NCI-H1436 treated with DMSO at 0.1 percent for 48 hours (cell line): ENCODE measurements at places on chromosomes 13 and 19.

GRCh38 chr13:40484101-40484800 lies 182.2 kb downstream of the FOXO1 start:
- no peak for DNase-seq

DNA sequence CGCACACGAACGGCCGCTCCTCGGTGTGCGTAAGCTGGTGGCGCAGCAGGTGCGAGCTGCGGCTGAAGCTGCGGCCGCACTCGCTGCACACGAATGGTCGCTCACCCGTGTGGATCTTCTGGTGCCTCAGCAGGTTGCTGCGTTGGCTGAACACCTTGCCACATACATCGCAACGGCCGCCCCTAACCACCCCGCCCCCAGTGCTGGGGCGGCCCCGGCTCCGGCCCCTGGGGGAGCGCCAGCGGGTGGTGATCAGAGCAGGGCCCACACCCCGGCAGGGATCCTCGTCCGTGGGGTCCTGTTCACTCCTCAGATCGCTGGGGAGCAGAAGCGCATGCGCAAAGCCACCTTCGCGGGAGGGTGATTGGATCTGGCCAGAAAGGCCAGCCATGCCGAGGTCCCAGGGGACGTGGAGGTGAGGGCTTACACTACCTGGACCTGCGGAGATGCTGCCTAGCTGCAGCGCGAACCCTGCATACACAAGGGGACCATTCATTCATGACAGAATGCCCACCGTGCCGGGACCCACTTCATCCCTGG lies 4.7 kb upstream of the UBE2M start:
- no peak for DNase-seq

DNA sequence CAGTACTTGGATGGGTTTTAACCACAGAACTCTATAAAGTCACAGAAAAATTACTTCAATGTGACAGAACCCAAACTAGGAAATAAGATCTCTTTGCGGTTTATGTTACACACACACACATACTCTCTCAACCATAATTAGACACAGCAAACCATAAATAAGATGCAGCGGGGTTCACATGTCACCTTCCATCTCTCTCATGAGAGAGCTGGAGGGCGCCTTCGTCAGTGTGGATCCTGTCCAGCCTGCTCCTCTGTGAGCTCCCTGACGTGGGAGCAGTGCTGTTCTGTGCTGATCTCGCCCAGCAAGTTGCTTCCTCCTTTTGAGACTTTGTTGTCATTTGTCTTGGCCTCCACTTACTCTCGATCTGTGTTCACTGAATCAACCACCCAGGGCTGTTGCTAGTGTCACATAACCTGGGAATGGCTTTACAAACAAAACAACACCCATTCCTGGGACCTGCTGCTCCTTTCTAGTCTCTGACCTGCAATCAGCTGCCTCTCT lies 204.9 kb upstream of the KL start:
- DNase-seq: no peak

DNA sequence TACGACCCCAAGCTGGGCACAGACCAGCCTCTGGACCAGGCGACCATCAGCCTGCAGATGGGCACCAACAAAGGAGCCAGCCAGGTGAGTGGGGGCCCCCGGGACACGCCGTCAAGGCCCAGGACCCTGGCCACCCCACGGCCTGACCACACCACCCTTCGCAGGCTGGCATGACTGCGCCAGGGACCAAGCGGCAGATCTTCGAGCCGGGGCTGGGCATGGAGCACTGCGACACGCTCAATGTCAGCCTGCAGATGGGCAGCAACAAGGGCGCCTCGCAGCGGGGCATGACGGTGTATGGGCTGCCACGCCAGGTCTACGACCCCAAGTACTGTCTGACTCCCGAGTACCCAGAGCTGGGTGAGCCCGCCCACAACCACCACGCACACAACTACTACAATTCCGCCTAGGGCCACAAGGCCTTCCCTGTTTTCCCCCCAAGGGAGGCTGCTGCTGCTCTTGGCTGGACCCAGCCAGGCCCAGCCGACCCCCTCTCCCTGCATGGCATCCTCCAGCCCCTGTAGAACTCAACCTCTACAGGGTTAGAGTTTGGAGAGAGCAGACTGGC lies 9.6 kb downstream of the ELOF1 start:
- no peak for DNase-seq

DNA sequence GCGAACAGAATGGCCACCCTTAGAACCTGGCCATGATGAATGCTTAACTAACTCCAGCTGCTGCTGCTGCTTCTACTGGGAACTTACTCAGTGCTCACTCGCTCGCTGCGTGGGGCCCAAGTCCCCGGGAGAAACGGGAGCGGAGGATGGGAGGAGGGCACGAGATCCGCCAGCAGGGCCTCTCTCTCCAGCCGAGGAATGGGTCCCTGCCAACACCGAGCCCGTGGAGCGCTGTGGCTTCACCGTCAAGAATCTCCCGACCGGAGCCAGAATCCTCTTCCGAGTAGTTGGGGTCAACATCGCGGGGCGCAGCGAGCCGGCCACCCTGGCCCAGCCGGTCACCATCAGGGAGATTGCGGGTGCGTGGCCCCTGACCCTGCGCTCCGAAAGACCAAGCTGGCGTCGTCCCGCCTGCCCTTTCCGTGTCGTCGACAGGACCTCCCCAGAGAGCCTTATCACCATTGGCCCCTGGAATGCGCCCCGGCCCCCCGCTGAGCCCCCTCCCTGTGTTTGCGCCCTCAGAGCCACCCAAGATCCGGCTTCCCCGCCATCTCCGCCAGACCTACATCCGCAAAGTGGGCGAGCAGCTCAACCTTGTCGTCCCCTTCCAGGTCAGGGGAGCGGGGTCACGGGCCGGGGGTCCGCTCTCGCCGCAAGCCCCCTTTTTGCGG lies 17.8 kb upstream of the EMC10 start:
- DNase-seq: no peak

- DNase-seq: no peak
Observed at GRCh38 chr19:29320086-29320485, 107.1 kb upstream of the UQCRFS1 start.

DNA sequence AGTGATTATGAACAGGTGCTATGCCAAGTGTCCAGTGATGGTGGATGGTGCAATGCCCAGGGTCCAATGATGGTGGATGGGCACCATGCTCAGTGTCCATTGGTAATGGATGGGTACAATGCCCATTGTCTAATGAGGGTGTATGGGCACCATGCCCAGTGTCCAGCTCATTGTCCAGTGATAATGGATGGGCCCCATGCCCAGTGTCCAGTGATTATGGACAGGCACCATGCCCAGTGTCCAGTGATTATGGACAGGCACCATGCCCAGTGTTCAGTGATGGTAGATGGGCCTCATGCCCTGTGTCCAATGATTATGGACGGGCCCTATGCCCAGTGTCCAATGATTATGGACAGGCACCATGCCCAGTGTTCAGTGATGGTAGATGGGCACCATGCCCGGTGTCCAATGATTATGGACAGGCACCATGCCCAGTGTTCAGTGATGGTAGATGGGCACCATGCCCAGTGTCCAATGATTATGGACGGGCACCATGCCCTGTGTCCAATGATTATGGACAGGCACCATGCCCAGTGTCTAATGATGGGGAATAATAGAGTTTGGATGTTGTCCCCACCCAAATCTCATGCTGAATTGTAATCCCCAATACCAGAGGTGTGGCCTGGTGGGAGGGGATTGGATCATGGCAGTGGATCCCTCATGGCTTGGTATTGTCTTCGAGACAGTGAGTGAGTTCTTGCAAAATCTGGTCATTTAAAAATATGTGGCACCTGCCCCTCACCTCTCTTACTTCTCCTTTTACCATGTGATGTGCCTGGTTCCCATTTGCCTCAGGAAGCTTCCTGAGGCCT lies 87.8 kb downstream of the ANKRD10 start:
- DNase-seq: no peak

DNA sequence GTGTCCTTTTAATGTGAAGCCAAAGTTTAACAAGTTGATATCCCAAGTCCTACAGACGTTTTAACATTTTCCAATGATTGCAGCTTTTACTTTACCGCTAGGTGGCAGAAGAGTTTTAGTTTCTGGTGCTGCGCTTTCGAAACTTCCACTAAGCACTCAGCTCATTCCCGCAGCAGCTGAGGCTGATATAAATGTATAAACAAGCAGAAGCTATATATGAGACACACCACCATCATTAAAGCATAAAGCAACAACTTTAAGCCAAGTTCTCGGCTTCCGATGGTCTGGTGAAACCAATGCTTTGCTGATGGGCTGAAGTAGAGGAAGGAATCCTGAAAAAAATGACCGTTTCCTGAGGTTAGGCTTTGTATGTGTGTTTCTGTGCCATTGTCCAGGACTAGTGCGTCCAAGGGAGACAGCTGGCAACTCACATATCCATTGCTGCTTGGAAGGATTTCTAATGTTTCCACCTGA lies 753.9 kb downstream of the OLFM4 start:
- peak; percentile 28 for DNase-seq

DNA sequence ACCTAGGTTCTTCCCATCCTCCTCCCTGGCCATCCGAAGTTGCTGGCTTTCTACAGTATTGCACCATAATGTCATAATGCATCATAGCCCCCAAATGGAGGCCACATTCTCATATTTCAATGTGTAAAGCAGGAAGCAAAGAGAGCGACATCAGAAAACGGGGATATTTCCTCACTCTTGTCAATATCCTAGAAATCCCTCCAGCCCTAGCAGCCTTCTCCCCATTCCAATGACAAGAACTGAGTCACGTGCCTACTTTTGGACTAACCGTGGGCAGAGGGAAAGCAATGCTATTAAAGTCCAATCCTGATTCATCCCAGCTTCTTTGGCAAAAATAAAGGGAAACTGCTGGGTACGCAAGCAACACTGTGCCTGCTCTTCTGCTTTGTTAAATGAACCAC lies 4.3 kb upstream of the RAP2A start:
- no peak for DNase-seq

DNA sequence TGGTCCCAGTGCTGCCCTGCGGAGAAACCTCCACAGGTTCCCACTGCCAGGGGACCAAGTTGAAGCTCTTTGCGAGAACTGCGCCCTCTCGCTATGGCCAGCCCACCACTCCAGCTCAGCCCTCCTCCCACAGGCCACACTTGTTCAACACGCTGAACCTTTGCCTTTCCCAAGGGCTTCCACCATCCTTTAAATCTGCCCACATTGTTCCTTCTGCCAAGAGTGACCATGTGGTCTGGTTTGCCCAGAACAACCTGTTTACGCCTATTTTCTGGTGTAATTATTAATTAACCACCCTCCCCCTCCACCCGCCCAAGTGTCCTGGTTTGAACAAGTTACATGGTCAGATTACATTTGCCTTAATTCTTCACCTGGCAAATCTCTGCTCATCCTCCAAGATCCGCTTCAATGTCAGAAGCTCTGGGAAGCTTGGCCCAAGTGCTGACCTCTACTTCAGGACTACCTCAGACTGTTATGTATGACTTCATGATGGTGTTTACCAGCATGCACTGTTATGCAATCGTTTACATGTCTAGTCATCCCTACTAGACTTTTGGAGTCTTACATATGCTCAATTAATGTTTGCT lies 12.0 kb upstream of the USP12 start:
- no peak for DNase-seq

- DNase-seq: no peak
Observed at GRCh38 chr13:46172531-46172991, 9.4 kb downstream of the LCP1 start.

DNA sequence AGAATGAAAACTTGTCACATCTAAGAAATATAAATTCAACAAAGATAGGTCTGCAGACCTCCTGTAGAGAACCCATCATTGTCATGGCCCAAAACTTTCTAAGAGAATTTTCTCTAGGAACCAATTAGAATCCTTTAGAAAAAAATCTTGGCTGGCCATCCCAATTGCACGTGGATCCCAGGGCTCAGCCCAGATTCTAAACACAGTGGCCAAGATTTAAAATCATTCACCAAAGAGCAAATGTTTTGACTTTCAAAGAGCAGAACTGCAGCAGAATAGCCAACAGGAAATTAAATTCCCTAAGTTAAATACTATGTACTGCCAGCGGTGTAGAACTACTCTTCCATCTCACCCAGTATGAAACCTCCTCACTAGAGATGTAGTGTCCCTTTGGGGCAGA lies 21.3 kb downstream of the IPO5 start:
- DNase-seq: no peak

DNA sequence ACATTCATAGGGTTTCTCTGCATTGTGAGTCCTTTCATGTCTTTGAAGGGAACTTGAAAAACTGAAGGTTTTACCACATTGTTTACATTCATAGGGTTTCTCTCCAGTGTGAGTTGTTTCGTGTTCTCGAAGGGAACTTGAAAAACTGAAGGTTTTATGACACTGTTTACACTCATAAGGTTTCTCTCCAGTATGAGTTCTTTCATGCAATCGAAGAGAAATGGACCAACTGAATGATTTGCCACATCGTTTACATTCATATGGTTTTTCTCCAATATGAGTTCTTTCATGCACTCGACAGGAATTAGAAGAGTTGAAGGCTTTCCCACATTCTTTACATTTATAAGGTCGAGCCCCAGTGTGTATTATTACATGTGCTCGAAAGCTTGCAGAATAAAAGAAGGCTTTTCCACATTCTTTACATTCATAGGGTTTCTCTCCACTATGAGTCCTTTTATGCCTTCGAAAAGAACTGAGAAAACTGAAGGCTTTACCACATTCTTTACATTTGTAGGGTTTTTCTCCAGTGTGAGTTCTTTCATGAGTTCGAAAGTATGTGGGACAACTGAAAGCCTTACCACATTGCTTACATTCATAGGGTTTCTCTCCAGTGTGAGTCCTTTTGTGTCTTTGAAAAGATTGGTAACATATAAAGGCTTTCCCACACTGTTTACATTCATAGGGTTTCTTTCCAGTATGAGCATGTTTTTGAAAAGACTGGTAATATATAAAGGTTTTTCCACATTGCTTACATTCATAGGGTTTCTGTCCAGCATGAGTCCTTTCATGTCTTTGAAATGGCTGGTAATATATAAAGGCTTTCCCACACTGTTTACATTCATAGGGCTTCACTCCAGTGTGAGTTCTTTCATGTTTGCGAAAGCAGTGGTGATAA lies 20.7 kb downstream of the ZNF14 start:
- no peak for DNase-seq

GRCh38 chr19:46766569-46767317 lies 20.5 kb upstream of the STRN4 start:
- no peak for DNase-seq

- no peak for DNase-seq
Observed at GRCh38 chr19:19269952-19270694, 3.0 kb downstream of the TM6SF2 start.

DNA sequence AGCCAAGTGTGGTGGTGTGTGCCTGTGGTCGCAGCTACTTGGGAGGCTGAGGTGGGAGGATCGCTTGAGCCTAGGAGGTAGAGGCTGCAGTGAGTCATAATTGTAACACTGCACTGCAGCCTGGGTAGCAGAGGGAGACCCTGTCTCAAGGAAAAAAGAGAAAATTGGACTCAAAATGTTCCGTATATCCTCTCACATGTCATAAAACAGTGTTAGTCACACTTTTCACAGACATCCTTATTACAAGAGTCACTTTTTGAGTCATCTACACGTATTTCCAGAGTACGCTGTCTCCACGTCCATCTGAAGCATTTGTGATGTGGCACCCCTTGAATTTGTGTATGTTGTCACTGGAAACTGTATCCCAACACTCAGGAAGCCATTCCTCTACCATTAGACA lies 133.0 kb downstream of the SIPA1L3 start:
- DNase-seq: no peak

DNA sequence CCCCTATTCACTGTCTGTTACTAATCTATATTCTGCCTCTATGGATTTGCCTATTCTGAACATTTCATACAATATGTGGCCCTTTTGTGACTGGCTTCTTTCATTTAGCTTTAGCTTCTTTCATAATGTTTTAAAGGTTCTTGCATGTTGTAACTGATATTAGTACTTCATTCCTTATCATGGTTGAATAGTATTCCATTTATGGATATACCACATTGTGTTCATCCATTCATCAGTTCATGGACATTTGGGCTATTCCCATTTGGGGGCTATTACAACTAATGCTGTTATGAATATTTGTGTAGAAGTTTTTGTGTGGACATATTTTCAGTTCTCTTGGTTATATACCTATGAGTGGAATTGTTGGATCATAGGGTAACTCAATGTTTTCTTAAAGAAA lies 44.4 kb upstream of the TDRD3 start:
- no peak for DNase-seq
